ENCODE measurements at places on chromosomes 7 and 10.
A peak's percentile ranks its signal among the peaks of the same experiment; 100 is the strongest.

- no peak for DNase-seq
These were observed 27.6 kb downstream of the SGPL1 start for GRCh38 chr10:70843333-70843732.

DNA sequence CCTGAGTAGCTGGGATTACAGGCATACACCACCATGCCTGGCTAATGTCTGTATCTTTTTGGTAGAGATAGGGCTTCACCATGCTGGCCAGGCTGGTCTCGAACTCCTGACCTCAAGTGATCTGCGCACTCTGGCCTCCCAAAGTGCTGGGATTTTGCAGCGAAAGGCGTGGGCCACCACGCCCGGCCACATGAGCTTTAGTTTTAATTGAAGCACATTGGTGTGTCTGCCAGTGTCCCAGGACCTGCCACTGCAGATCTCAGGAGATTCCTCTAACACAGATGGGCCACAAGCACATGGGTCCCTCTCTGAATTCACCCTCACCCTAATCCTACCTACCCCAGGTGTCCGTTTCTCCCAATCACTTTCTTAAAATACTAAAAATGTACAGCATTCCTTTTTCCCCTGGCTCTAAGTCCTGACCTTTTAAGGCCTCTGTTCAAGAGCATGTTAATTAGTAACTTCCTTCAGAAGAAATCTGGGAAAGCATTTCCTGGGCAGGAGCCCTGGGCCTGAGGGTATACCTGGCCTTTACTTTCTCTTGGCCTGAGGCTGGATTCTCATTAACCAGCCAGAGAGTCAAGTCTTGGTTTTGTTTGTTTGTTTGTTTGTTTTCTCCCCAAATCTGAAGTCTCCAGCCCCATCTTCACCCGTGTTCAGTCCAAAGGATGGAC, 82.6 kb downstream of the PRPF18 start:
- DNase-seq = no peak

DNA sequence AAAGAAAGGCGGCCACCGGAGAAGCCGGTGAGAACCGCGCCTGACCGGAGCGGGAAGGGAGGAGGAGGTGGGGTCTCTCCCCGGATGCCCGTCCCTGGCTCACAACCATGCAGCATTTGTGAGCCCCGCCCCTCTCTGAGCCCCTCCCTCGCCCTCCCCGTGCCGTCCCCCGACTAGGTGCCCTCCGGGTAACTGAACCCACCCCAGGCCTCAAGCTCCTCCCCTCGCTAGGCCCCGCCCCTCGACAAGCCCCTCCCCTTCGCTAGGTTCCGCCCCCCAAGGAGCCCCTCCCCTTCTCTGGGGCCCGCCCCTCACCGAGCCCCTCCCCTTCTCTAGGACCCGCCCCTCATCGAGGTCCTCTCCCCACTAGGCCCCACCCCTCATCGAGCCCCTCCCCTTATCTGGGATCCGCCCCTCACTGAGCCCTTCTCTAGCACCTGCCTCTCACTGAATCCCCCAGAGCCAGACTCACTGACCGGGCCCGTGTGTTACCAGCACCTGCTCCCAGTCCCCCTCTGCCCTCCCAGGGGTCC, 42.2 kb upstream of the HSPB1 start:
- DNase-seq = peak; percentile 43

DNA sequence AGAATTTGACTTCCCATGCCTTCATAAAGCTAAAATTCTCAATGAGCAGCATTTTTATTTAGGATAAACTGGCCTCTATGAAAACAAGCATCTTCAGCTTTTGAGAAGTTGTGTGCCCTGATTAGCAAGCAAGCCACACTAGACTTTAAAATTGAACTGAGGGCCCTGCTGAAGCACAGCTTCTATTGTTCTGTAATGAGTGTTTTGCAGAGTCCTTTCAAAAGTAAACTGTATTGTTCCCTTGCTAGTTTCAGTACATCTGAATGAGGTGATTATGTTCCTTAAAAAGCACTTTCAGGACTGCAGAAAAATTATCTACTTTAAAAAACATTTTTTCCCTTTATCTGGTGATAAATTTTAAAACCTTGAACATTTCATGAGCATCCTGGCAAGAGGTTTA, 113.3 kb upstream of the PRPS1L1 start:
- DNase-seq = no peak

GRCh38 chr7:66076462-66077329, 1.1 kb downstream of the ASL start:
- no peak for DNase-seq

- no peak for DNase-seq
These were observed 105.5 kb downstream of the TPST1 start for GRCh38 chr7:66310620-66311019.

DNA sequence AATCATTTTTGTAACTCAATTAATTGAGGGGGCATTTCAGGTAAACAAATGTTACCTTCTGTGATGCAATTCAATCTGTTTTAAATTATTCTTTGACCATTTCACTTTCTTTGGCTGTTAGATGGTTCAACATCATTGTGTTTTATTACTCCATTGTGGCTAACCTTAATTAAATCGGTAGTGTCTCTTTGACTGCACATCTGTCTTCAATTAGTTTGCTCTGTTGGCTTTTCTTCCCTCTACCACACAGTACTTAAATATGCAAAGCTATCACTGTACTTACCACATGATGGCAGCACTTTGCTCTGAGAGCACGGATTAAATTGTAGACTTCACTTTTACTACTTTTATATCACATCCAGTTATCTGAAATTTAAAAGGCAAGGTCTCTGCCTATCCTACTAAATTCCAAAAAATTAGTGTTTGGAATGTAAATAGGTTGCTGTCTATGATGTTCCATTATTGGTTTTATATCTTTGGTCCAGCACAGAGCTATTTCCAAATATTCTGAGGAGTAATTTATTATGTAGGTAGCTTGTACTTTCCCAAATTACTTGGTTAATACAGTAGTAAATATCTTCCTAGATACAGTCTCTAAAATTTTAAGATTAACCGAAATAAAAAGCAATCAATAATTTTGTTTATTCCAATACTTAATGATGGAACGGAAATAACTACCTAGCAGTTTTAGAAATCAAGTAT, 352.0 kb downstream of the PCLO start:
- no peak for DNase-seq
